Panc1 (cell line): ENCODE measurements at places on chromosomes 12 and 14.

- DNase-seq = no peak
Measured at GRCh38 chr12:3571724-3572123, 80.7 kb downstream of the PRMT8 start.

- DNase-seq = no peak
Measured at GRCh38 chr12:50785406-50786001, 21.6 kb downstream of the ATF1 start.

GRCh38 chr14:56205881-56206280 lies 87.7 kb downstream of the PELI2 start:
- no peak for DNase-seq

DNA sequence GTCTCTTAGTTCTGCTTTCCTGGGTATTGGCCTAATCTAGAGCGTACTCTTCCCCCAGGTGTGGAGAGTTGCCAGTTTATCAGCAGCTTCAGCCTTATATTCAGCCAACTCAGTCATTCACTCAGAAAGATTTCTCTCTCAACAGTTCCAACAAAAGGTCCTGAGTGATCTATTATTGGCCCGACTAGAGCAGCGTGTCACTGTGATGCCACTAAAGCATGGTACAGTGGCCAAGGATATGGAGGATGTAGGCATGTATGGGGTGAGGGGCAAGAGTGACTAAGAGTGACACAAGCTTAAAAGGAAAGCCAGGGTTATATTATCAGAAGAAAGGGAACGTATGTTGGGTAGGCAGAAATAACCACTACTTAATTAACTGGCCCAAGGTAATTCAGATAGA lies 4.8 kb downstream of the NOPCHAP1 start:
- no peak for DNase-seq

DNA sequence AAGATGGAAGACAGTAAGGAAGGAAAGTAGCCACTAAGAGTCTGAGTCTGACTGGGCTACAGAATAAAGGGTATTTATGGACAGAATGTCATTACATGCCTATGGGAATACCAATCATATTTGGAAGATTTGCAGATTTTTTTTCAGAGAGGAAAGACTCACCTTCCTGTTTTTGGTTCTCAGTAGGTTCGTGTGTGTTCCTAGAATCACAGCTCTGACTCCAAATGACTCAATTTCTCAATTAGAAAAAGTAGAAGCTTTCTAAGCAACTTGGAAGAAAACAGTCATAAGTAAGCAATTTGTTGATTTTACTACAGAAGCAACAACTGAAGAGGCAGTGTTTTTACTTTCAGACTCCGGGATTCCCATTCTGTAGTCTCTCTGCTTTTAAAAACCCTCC lies 15.4 kb upstream of the PAPLN start:
- DNase-seq = no peak

DNA sequence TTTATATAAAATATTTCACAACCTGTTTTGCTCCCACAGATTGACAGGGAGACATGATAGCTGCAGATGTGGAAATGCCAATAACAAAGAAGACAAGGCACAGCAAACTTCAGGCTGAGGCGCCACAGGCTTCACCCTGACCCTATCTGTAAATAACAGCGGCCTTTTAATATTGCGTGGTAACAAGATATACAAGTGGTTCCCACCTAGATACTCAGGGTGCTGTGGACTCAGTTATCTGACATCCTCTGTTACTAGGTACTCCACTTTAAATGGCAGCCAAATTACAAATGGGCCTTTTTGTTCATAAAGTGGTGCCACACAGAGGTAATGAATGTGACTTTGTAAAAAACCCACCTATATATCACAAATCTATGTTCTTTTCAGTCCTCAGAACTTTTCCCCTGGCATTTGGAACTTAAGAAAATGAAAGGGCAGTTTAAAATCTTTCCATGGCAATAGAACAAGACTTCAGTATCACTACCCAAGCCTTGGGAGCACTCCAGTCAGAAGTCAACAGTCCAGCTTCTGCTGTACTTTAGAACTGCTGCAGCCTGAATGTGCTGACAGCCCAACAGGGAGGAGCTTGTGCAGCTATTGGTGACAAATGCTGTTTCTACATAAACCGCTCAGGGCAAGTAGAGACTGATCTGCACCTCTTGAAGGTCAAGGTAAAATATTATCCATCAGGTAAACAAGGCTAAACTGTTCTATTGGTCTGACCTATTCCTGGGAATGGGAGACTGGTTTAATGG lies 86.2 kb upstream of the DCD start:
- no peak for DNase-seq

DNA sequence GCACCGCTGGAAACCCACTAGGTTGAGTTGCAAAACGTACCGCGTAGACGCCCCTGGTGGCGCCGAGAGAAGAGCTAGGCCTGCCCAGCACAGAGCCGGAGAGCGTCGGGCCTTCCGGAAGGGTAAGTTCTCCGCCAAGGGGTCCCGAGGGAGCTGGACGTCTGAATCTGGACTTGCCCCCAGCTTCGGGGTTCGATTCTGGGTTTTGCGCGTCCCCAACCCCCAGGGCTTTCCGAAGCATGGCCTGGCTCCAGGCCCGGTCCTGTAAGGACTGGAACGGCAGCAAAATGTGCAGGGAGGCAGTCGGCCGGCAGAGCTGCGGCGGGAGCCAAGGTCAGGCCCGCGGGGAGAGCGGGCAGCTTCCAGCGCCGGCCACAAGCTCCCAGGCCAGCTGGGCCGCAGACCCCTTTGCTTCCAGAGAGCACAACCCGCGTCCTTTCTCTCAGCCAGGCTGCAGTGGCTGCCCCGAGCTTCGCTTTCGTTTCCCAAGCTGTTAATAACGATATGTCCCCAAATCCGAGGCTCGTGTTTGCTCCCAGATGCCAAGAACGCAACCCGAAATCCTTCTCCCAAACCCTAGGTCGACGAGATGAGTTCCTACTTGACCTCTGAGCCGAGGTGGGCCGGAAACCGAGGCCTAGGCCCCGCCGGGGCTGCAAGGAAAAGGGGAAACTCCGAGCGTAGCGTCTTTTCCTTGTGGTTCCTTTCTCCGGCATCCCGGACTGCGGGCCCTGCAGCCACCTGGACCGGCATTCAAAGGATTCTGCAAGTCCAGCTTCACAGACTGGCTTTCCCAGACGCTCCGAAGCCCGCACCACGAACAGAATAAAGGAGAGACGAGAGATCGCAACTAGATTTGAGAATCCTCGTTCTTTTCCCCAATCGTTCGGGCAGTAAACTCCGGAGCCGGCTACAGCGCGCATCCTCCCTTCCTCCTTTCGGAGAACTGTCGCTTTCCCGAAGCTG lies 3.2 kb upstream of the TBX5 start:
- no peak for DNase-seq

GRCh38 chr12:56520048-56520447 lies 1.6 kb upstream of the RBMS2 start:
- no peak for DNase-seq

DNA sequence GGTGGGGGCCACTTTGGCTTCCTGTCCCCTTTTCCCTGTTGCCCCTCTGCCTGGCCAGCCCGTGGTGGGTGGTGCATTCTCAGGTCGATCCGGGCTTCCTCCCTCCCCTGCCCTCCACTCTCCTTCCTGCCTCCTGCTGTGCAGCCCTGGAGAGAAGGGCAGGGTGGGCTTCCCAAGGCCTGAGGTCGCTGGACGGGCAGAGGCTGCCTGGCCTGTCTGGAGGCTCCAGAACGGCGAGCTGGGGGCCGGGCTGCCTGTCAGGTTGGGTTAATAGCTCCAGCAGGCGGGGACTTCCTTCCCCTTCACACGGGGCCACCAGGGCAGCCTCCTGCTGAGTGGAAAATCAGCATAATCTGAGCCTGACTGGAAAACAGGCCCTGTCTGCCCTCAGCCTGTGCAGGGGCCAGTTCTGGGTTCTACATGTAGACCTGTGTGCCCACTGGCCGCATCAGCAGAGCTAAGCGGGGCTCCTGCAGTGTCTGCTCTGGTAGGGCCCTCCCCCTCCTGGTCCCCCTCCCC lies 11.3 kb downstream of the KIF26A start:
- no peak for DNase-seq

DNA sequence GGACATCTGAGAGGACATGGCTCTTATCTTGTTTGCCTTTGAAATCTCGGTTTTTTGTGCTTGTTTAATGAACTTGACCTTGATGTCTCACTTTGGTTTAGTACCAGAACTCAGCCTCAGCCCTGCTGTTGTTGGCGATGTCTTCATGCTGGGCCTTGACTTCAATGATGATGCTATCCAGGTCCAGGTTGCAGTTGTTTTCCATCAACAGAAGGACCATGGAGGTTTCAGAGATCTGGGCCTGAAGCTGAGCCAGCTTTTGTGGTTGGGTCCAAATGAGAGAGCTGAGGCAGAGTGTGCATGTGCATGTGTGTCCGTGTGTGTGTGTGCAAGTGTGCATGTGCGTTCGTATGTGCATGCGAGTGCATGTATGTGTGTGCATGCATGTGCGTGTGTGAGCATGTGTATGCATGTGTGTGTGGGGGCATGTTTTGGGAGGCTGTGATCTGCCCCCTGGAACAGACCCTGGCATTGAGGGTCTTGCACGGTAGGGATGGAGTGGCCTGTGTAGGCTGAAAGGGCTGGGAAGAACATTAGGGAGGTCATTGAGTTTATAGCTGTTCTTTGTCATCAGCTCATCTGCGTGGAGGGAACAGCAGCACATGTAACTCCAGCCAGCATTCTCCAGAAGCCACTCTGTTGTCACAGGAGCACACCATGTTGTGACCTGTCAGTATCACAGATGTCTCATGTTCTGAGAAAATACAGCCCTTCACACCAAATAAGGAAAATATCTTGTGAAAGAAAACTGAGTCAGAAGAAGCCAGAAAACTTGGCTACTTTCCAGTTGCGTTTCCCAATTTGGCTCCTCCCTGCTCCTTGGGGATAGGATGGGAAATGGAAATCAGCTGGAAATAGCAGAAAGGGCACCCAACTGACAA lies 10.0 kb upstream of the KRT82 start:
- no peak for DNase-seq

DNA sequence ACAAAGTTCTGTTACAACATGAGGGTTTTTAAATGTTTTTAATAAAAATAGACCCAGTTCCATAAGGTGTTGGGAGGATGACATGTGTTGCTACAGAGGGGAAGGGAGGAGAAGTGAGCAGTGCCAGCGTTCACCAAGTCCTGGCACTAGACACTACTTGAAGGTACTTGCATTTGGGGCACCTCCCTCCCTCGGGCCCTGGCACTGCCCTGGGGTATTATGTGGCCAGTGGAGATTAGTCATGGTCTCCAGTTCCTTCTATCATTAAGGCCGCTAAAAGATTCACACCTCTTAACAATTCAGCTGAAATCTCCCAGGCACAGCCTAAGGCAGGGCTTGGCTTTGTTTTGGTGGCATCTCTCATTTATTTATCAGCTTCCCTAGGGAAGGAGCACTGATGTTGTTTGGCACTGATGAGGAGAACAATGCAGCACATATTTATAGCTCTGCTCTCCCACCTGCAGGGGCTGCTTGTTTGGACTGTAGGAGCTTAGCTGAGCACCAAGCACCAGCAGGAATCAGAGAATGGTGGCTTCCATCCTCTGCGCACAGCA lies 155.5 kb upstream of the NTF3 start:
- no peak for DNase-seq

DNA sequence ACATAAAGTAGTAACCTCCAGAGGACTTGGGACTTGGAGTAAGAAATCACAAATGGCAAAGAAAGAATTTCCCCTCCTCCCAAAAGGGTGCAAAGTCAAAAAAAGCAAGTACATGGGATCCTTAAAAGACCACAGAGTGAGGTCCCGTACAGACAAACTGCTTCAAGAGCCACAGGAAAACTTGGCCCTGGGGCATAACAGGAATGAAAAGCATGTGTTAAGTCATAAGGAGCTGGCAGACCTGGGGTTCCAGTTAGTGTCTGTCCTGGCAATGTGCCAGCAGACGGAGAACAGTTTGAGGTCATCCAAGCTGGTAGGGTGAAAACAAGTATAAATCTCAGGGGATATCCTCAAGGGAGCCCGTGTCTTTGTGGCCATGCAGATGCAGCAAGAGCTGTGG lies 73.2 kb downstream of the HSD17B6 start:
- DNase-seq = no peak

- DNase-seq = no peak
Measured at GRCh38 chr14:61481701-61482100, 160.3 kb downstream of the PRKCH start.

- no peak for DNase-seq
Measured at GRCh38 chr12:6091786-6092566, 32.5 kb downstream of the VWF start.

DNA sequence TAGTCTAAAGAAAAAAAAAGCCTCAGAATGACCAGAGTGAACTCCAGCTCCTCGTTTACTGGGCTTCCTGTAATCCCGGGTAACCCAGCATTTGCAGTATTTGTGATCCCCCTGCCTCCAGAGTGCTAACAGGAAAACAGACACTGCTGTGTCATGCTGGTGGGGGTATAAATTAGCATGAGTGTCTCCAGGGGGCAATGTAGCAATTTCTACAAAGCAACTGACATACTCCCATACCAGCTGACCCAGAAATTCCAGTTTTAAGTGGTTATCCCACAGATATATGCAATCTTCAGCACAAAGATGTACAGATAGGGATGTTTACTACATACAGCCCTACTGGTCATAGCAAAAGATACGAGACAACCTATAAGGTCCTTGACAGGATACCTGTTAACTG lies 18.8 kb downstream of the TTC7B start:
- no peak for DNase-seq

- no peak for DNase-seq
Measured at GRCh38 chr12:3138941-3139511, 61.8 kb downstream of the TSPAN9 start.

- DNase-seq = no peak
Measured at GRCh38 chr12:125111403-125111802, 46.2 kb downstream of the AACS start.

DNA sequence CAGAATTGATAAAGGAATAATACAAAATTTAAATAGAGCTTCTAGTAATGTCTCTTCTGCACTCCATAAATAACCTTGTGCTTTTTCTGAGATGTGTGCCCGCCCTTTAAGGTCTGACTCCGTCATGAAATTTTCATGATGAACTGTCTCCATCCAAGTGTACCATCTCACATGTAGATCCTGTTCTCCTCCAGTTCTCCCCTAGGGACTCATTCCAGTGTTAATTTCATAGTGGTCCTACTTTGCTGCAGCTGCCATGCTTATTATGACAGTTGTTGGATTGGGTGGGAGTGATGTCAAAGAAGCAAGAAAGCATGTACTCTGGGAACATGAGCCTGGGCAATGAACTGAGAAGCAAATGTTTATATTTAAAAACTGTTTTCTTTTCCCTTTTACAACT lies 442.5 kb upstream of the PDE3A start:
- no peak for DNase-seq

GRCh38 chr12:67208281-67209067 lies 60.7 kb upstream of the CAND1 start:
- DNase-seq = no peak

DNA sequence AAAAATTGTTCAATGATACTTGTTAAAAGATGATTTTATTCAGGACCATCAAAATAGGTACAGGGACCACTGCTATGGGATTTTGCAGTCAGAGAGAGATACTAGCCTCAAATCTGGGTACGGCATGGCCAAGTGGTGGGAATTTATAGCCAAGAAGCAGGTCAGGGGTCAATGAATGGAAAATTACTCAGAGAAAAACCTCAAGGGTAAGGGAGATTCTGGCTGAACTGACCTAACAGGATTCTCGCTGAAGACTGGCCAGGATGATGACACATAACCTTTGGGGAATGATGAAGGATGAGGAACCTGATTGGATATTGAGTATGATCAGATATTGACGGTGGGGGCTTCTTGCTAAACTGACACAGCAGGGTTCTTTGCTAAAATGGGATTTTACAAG lies 32.7 kb downstream of the DEPDC4 start:
- no peak for DNase-seq
